ENCODE measurements at places on chromosomes 5 and 9.

DNA sequence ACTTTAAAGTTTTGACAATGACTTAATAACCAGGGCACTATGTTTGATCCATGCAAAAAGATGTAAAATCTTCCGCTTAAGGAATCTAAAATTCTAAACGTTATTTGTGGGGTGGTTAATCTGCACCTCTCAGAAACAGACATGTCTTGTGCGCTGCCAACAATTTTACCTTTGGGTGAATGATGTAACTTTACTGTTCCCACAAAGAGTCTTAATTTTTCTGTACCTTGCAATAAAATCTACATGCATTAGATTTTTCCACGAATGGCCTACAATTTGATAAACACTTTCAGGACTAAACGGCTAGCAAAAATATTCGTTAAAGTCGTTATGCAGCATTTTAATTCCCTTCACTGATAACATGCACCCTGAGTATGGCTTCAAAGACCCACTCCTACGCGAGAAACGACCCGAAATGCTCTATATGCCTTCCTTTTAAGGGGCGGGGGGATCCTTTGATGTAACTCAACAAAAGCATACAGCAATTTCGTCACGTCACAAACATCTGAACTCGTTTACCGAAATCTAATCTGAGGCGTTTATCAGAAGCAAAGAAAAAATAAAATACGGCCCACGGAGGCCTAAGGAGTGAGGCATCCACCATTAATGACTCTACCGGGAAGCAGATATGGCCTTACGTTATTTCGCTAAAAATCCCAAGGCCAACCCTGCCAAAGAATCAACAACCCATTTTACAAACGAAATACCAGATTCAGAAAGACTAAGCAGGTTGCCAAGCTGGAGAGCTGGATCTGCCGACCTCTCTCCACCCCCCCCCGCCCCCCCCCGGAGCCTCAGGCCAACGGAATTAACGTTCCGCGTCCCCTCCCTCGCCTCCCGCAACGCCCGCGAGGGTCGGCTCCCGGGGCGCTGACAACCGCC lies 621 bp downstream of the AK6 start:
- no peak for DNase-seq

DNA sequence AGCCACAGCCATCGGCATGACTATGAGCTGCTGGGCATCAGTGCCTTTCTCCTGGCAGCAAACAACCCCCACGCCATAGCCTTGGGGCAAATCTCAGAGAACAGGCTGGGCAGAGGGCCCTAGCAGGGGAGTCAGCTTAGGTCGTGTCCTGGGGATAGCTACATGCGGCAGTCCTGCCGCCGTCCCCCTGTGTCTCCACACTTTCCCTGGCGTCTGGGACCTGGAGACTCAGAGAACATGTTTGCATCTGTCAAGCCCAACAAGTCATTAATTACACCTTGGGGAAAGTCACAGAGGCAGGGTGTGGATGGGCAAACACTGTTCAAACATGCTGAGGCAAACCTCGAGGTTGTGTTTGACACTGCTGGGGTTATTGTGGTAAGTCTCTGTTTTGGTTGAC lies 123.6 kb downstream of the C5orf15 start:
- no peak for DNase-seq

DNA sequence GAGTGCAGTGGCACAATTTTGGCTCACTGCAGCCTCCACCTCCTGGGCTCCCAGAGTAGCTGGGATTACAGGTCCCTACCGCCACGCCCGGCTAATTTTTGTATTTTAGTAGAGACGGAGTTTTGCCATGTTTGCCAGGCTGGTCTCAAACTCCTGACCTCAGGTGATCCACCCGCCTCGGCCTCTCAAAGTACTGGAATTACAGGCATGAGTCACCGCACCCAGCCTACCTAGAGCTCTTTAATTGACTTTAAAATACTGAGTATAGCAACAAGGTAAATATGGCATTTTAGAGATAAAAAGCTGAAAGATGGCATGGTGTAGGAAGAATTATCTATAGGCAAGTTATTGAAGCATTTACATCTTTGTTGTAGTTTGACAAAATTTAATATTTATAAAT lies 21.0 kb downstream of the APC start:
- no peak for DNase-seq

DNA sequence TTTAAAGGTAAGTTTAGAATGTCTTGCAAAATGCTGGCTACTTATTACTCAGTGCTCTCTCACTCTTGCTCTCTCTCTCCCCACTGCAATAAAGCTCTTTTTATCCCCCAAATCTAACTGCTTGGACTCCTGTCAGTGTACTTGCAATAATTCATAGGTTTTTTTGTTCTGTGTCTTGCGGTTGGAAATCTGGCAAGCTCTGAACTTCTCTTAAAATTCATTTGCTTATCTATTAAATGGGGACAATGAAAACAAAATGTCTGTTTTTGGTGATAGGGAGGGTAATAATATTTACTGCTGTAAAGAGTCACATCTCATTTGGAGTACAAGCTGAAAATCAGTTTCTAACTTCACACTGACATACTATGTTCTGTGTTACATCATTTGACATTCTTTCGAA lies 18.7 kb upstream of the OR13D1 start:
- no peak for DNase-seq

DNA sequence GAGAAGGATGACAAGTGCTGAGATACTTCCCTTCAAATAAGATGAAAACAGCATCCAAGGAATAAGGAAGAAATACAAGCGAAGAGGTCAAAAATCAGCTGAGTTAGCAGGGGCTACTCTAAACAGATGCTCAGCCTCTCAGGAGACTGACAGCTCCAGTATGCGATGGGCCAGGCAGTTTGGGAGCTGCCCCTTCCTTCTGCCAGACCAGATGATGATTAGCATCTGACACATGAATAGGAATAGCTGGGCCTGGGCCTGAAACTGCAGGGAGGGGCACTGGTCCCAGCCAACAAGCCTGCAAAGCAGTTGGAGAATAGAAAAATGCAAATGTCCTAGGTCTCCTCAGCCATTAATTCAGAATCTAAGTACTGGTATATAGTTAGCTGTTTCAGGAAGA lies 13.1 kb upstream of the MAP3K1 start:
- DNase-seq = no peak

DNA sequence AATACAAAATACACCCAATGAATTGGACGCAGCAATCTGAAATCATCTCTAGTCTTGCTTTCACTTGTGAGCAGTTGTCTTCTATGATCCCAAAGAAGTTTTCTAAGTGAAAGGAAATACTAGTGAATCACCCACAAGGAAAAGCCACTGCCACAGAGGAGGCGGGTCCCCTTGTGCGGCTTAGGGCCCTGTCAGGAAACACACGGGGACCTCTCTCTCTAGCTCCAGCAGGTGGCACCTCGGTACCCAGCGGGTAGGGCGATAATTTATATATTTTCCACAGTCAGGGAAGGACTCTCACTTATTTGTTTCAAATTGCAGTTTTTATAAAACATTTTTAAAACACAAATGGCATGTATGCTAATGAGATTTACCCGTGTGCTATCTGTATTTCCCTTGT lies 417.1 kb downstream of the KDM4C start:
- DNase-seq = no peak

- no peak for DNase-seq
Observed at GRCh38 chr9:69317894-69318293, 7.1 kb upstream of the ENTREP1 start.

DNA sequence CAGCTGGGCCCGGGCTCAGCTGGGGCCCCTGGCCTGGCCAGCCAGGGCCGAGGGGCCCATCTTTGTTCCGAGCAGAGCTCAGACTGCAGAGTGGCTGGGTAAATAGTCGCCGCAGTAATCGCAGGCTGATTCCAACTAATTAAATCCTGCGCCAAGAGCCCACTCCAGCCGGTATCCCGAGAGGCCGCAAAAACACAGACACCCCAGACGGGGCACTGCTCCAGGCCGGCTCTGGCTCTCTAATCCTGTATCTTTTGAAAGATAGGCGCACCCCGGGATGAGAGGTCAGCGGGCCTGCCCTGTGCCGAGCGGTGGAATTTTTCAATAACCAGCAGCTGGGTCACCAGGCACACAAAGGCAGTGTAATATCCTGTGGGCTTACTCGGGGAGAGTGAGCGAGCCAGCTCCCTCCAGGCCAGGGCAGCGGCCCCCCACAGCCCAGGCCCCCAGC lies 57.7 kb downstream of the LMX1B start:
- no peak for DNase-seq

DNA sequence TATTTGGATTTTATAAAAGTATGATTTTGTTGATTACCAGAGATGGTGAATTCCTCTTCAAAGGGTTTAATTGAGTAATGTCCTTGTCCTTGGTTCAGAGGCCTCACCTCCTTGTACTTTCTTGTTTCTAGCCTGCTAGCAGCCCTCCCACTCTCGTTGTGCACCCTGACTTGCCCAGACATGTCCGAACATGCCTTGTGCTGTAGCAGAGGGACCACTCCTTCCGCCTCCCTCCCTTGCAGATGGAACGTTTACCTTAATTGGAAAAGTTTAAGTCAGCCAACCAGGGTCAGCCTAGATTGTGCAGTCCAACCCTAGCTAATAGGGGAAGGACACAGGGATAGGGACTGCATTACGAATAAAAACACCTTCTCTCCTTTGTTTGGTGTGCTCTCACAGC lies 406.9 kb upstream of the NMUR2 start:
- DNase-seq = no peak

DNA sequence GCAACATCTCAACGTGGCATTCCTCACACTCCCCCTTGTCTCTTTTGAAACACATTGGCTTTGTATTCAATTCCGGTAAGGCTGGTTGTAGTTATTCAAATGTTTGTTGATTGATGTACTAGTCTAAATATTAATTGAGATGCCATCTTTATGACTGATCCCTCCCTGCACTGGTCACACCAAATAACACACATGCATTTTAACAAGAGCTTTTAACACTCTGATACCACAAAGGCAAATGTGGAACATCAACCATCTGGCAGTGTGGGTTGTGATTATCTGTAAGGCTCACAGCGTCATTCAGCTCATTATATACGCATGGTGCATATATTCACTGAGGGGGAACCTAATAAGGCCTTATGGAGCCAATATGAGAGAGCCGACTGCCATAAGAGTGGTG lies 305.0 kb downstream of the TENT4A start:
- DNase-seq = no peak

- no peak for DNase-seq
Observed at GRCh38 chr5:168179192-168179593, 112.3 kb upstream of the WWC1 start.

DNA sequence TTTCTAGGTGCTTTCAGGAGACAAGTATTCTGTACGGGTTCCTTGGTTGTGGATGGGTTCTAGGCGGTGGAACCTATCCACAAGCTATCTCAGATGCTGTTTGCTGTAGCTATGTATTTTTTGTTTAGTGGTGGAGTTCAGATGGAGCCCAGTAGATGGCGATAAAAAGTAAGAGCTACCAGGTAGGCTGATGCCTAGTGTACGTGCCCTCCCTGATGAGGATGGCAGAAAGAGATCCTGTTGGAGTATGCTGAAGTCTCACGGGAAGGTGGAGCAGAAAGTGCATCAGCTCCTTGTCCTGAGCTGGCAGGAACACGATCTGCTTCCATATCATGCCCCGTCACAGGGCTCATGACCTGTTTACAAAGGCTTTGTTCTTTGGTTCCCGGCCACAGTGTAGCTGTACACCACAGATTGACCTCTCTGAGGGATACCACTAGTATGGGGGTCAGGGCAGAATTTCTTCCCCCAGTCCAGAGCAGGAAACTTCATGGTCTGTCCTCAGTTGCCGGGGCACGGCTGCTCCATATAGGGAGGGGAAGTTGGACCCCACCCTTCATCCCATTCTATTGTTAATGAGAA lies 12.6 kb upstream of the UGT3A2 start:
- DNase-seq = no peak

GRCh38 chr9:94533155-94533554 lies 21.7 kb upstream of the PCAT7 start:
- no peak for DNase-seq

- no peak for DNase-seq
Observed at GRCh38 chr9:113763429-113763828, 112.7 kb upstream of the ZNF618 start.

- no peak for DNase-seq
Observed at GRCh38 chr5:160938532-160938931, 86.5 kb upstream of the ATP10B start.

GRCh38 chr5:82738681-82739269 lies 338.4 kb downstream of the TMEM167A start:
- DNase-seq = no peak

DNA sequence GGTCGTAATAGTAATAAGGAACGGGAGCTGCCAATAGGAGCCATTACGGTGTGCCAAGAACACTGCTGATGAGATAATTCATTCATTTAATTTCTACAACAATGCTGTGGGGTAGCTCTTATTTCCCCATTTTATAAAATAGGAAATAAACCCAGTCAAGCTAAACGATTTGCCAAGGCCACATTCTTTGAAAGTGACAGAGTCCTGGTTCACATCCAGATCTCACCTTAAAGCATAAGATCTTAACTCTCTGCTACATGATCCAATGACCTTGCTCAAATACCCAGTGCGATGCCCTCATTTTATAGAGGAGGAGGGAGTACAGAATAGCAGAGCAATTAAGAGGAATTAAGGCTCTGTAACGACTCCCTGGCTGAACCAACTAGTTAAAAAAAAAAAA lies 5.0 kb downstream of the PDE6A start:
- no peak for DNase-seq

DNA sequence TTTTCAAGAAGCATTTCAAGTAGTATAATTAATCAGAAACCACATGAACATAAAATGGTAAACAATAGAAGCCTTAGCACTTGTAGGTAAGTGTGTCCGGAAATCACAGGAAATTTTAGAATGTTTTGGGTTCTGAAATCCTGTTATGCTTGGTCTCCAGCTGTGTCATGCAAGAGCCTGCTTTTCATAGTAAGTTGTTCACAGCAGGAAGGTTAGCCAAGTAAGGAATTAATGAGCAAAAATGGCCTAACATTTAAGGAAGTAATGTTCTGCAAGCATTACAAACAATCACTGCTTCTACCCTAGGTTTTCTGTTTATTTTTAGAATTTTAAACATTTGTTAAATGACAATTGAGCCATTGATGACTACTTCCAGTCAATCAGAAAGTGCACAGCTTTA lies 669.5 kb downstream of the SLCO4C1 start:
- no peak for DNase-seq

GRCh38 chr5:119071561-119071995 lies 691 bp downstream of the DMXL1 start:
- no peak for DNase-seq

- DNase-seq = no peak
Observed at GRCh38 chr5:31106278-31106677, 87.2 kb upstream of the CDH6 start.

DNA sequence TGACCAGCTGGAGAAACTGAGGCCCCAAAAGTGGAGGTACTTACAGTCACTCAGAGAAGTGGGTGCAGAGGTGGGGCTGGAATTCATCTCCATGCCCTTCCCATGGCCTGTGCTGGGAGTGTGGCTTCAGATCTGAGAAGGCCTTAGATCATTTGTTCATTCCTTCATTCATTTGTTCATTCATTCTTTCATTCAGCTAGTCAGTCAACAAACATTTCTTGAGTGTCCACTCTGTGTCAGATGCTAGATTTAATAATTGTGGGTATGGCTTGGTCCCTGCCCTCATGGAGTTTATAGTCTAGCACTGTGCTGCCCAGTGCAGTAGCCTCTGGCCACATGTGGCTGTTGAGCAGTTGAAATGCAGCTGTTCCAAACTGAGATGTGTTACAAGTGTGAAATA lies 19.0 kb upstream of the CRB2 start:
- DNase-seq = no peak

GRCh38 chr5:144121577-144121976 lies 48.9 kb downstream of the YIPF5 start:
- no peak for DNase-seq

Data from activated T-cell treated with anti-CD3 and anti-CD28 coated beads, Interleukin-2, amount 50 U/mL, for 24 hours (primary cell).